Astrocyte (in vitro differentiated cells and primary cell): ENCODE measurements at places on chromosomes 1 and 21. TPM values are rescaled to one million over a fixed set of nuclear protein-coding genes. Genes with fewer than 3 reads are reported as not detected.

GRCh38 chr1:65371544-65371943 is 48.9 kb upstream of the LEPR start:
- H3K4me1 ChIP-seq, result no peaks in the 10 kb centered on the region
- no peak overlapping the region for H3K4me3 ChIP-seq
- H3K36me3 ChIP-seq, result no peaks in the 10 kb centered on the region
- H3K27me3 ChIP-seq, result no peaks in the 10 kb centered on the region

CCDC17 gene
- 2.4 and 3.8 TPM in 2 replicates for total RNA-seq

DNA sequence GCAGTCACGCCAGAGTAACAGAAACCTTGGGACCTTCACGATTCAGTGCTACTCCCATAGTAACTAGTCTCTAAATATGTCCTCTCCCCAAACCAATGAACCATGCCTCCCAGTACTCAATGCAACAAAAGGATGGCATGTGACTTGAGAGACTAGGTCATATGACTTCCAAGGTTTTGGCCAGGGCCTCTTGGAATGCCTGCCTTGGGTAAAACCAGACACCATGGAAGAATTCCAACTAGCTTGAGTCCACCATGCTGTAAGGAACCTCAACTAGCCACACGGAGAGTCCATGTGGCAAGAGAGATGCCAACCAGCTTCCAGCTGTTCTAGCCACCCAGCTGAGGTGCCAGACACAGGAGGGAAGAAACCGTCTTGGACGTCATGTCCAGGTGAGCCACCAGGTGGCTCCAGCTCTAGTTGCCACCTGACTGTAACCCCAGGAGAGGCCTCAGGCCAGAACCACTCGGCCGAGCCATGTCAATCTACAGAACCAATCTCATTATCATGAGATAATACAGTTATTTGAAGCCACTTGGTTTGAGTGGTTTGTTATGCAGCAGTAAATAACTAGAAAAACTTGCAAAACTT is 115.0 kb downstream of the SYF2 start:
- no peaks in the 10 kb centered on the region for H3K36me3 ChIP-seq
- no peak overlapping the region for H3K27ac ChIP-seq

KLHDC9 gene
- 1.5 and 1.8 TPM in 2 replicates for total RNA-seq

- no peak overlapping the region for H3K27ac ChIP-seq
- H3K4me1 ChIP-seq, result no peaks in the 10 kb centered on the region
- no peak for DNase-seq
- no peak overlapping the region for H3K4me3 ChIP-seq
- H3K27me3 ChIP-seq, result no peaks in the 10 kb centered on the region
- H3K36me3 ChIP-seq, result no peaks in the 10 kb centered on the region
Observed at GRCh38 chr1:168512864-168513595, 30.8 kb downstream of the XCL2 start.

KCNN3 gene
- 0.46 and 0.66 TPM in 2 replicates for total RNA-seq

DNA sequence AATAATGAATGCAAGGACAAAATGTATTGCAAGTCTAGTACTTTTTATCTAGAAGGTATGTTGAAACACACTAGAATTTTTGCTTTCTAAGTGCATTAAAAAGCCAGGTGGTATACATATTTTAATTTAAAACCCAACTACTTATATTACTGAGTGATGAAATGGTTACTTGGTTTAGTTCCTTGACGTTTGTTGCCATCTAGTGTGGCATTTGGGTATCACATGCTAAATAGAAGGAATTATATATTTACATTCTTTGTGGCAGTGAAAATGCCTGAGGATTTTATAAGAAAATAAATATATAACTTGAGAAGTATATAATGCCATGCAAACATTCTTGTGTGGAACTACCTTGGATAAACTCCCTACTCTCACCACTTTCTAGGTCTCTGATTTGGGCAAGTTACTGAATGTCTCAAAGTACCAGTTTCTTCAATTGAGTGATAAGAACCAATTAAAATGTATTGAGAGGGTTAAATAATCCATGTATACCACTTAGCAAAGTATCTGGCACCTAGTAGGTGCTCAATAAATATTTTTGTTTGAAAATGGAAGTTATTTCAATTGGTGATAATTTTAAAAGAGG is 69.6 kb downstream of the SDCCAG8 start:
- H3K36me3 ChIP-seq, result peaks cover 3% of the 10 kb centered on the region

DNA sequence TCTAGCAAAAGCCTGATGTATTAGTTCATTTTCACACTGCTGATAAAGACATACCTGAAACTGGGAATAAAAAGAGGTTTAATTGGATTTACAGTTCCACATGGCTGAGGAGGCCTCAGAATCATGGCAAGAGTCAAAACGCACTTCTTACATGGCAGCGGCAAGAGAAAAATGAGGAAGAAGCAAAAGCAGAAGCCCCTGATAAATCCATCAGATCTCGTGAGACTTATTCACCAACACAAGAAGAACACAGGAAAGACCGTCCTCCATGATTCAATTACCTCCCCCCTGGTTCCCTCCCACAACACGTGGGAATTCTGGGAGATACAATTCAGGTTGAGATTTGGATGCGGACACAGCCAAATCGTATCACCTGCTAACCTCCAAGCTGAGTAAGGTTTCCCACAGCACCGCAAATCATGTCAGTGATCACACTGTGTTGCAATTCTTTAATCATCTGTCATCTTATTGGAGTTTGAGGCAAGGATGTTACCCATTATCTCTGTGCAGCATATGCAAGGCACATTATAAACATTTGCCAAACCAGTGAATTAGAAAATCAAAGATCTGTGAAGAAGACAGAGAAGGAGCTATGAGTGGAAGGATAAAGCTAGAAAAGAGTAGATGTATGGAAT is 128.5 kb downstream of the ZNF281 start:
- no peak overlapping the region for H3K27ac ChIP-seq
- no peaks in the 10 kb centered on the region for H3K27me3 ChIP-seq
- H3K4me3 ChIP-seq, result no peak overlapping the region
- no peaks in the 10 kb centered on the region for H3K4me1 ChIP-seq

- no peaks in the 10 kb centered on the region for H3K36me3 ChIP-seq
- H3K27ac ChIP-seq, result no peak overlapping the region
- DNase-seq, result no peak
Observed at GRCh38 chr1:228059634-228060457, 22.7 kb upstream of the ARF1 start.

ZYG11A gene
- total RNA-seq, result 0.24 and 0.30 TPM in 2 replicates

- H3K4me1 ChIP-seq, result peaks cover 18% of the 10 kb centered on the region
- no peak overlapping the region for H3K4me3 ChIP-seq
- H3K36me3 ChIP-seq, result no peaks in the 10 kb centered on the region
Observed at GRCh38 chr1:97277891-97278654, 556.5 kb downstream of the PTBP2 start.

- DNase-seq, result no peak
- peaks cover 3% of the 10 kb centered on the region for H3K36me3 ChIP-seq
- no peaks in the 10 kb centered on the region for H3K27me3 ChIP-seq
- no peak overlapping the region for H3K4me3 ChIP-seq
- peak overlapping the region; percentile 98 for H3K27ac ChIP-seq
- peaks cover 82% of the 10 kb centered on the region for H3K4me1 ChIP-seq
Observed at GRCh38 chr1:201710632-201711597, 118.0 kb upstream of the IPO9 start.

- H3K27ac ChIP-seq, result no peak overlapping the region
- no peak for DNase-seq
- peaks cover 11% of the 10 kb centered on the region for H3K4me1 ChIP-seq
- no peaks in the 10 kb centered on the region for H3K36me3 ChIP-seq
- H3K4me3 ChIP-seq, result peak overlapping the region; percentile 86
Observed at GRCh38 chr1:165826565-165827267, 698 bp upstream of the UCK2 start.

DNA sequence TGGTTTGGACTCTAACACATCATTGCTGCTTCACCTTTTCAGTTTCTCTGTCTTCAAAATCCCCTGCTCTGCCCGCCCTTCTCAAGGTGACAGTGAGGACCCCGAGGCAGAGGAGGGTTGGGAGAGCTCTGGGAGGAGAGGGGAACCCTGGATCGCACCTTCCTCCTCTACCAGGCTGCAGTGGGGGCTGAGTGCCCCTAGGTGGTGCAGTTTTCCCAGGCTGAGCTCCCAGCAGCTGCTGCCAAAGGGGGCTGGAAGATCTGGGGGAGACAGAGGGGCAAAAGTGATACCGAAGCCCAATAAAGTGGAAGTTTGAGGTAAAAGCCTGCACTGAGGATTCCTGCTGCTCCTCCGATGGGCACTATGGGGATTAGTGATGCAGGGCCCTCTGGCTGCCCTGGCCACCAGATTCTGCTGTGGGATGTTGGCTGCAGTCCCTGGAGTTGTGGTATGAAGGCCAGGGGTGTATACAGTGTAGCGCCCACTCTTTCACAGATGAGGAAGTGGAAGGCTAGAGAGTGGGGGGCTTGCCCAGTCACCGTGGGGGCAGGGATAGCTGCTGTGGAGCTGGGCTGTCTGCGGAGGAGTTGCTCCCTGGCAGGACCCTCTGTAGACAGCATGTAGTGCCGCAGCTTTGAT is 40.7 kb upstream of the SCMH1 start:
- no peaks in the 10 kb centered on the region for H3K4me1 ChIP-seq
- H3K36me3 ChIP-seq, result no peaks in the 10 kb centered on the region
- H3K4me3 ChIP-seq, result no peak overlapping the region

ACTA1 gene
- 16.2 and 19.0 TPM in 2 replicates for total RNA-seq

DNA sequence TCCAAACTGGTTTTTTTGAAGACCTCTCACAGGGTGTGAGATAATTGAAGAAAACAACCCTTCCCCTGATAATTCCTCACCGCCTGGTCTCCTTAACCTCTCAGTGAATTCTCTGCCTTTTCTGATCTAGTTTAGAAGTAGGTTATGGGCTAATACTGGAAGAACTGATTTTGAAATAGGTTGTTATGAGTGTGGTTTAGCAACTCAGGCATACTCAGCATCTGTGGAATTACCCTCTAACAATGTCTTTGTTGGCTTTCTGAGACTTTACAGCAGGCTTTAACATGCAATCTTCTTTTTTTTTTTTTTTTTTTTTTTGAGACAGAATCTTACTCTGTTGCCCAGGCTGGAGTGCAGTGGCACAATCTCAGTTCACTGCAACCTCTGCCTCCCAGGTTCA is 10.3 kb upstream of the PLD5 start:
- no peaks in the 10 kb centered on the region for H3K36me3 ChIP-seq
- DNase-seq, result no peak
- no peak overlapping the region for H3K27ac ChIP-seq

DNA sequence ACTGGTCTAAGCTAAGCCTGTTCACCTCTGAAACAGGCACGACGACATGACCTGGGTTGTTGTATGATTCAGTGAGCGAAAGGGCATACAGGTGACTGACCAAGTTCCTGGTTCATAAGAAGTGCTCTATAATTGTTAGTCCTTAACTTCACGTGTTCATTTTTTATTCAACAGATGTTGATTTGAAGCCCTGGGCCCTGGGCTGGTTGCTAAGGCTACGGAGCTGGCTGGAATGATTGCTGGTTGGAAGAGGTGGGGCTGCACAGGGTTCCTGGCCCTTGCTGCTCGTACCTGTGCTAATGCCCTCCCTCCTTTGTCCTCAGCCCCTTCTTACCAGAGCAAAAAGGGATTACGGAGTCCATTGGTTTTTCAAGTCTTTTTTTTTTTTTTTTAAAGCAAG is 111.3 kb upstream of the CSF3R start:
- no peak overlapping the region for H3K4me3 ChIP-seq
- H3K4me1 ChIP-seq, result no peaks in the 10 kb centered on the region
- DNase-seq, result no peak
- H3K27me3 ChIP-seq, result peaks cover 7% of the 10 kb centered on the region
- H3K36me3 ChIP-seq, result no peaks in the 10 kb centered on the region

TSPAN1 gene
- 1.7 and 2.2 TPM in 2 replicates for total RNA-seq

- no peak overlapping the region for H3K27ac ChIP-seq
- no peak for DNase-seq
- no peaks in the 10 kb centered on the region for H3K36me3 ChIP-seq
- H3K27me3 ChIP-seq, result no peaks in the 10 kb centered on the region
- no peaks in the 10 kb centered on the region for H3K4me1 ChIP-seq
- H3K4me3 ChIP-seq, result no peak overlapping the region
Observed at GRCh38 chr1:85815906-85816305, 107.7 kb upstream of the ZNHIT6 start.

USP48 gene
- total RNA-seq, result 85.7 and 85.8 TPM in 2 replicates

- no peaks in the 10 kb centered on the region for H3K36me3 ChIP-seq
- H3K4me3 ChIP-seq, result no peak overlapping the region
- DNase-seq, result no peak
- H3K27ac ChIP-seq, result no peak overlapping the region
Observed at GRCh38 chr1:38328278-38329035, 281.9 kb upstream of the POU3F1 start.

DNA sequence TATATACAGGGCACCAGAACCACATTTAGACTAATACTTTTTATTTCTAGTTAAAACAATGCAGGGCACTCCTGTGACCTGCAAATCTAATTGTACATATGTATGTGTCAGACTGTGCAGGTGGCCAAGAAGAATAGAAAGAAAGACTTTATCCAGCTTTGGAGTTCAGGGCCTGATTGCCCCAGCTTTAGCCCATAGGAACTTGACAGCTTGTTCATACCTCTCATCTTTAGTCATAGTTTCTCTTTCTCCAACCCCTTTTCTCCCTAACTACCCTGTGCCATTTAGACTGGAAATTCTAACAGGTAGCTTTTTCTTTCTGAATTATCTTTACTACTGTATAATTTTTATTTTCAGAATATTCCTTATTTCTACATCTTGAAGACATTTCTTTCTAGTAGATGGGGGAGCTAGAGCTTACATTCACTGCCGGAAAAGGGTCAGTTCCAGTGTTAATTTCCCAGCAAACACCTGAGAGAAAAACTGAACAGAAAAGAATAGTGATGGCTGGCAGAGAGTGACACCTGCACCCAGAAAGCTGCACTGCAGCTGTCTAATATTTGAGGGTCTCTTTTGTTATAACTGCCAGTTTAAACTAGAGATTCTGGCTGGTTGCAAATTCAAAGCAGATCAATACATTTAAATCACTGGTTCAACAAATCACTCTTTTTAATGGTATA is 8.4 kb downstream of the YBX1 start:
- H3K36me3 ChIP-seq, result peaks cover 27% of the 10 kb centered on the region
- no peaks in the 10 kb centered on the region for H3K27me3 ChIP-seq
- H3K4me1 ChIP-seq, result peaks cover 3% of the 10 kb centered on the region
- no peak overlapping the region for H3K27ac ChIP-seq
- H3K4me3 ChIP-seq, result no peak overlapping the region
- DNase-seq, result no peak

DNA sequence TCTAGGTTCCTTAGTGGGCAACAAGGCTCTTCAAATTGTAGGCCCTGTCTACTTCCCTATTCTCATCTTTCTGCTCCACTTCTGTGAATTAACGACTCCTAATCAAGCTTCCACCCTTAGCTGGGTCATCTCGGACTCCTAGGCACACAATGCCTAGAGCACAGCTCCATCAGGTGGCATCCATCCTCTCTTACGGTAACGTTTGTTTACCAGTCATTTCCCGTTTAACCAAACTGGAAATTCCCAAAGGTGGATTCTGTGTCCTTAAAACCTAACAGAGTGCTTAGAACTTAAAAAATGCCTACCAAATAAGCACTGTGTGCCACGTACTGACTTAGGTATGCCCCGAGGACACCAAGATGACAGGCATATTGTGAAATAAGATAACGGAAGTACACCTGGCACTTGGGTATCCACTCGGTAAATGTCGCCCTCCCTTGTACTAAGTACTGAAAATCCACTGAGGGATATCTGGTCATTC is 1.5 kb downstream of the PARP1 start:
- no peaks in the 10 kb centered on the region for H3K27me3 ChIP-seq
- peaks cover 7% of the 10 kb centered on the region for H3K36me3 ChIP-seq
- peak; percentile 29 for DNase-seq
- no peak overlapping the region for H3K27ac ChIP-seq
- peak overlapping the region; percentile 83 for H3K4me3 ChIP-seq
